ENCODE measurements at places on chromosomes 7 and 10.

DNA sequence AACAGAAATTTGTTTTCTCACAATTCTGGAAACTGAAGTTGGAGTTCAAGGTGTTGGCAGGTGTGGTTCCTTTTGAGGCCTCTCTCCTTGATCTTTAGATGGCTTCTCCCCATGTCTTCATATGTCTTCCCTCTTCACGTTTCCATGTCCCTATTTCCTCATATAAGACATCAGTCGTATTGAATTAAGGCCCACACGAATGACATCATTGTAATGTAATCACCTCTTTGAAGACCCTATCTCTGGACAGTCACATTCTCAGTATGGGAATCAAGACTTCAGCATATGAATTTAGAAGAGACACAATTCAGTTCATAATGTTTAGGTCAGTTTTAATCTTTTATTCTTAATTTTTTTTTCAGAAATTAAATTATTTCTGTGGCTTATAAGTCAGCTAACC, 19.8 kb downstream of the VTI1A start:
- DNase-seq: no peak

- DNase-seq: no peak
Measured at GRCh38 chr10:75127471-75127870, 16.0 kb downstream of the SAMD8 start.

DNA sequence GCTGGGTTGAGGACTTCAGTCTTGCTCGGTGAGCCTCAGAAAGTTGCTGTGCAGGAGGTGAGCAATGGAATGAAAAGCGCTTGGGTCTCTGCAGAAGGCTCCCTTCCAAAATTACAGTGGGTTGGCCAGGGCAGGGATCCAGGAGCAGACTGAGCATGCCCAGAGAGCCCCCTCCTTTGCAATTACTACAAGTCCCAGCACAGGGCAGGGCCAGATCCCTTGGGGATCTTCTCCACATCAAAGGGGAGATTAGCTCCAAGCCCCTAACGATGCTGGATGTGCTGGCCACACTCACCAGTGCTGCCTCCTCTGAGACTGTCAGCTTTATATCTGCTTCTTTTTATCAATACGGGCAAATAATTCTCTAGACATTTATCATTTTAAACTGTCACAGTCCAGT, 337.5 kb downstream of the RPS24 start:
- no peak for DNase-seq

DNA sequence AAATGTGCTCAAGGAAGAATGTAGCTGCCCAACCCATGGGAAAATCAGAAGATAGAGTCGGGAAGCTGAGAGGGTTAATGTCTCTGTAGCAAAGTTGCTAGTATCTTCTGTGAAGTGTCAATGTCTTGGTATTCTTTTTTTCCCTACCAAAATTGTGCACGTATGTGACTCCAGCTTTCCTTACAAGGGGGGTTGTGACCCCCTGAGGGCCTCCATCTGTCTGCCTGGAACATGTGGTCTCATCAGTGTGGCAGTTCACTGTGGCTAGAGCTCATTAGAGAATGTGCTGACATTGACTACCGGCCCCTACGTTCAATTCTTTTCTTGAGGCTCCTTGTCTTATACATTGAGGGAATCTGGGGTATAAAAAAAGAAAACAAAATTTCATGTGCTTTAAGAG, 725.2 kb upstream of the CELF2 start:
- no peak for DNase-seq

- DNase-seq: no peak
Measured at GRCh38 chr10:48496831-48497779, 107.8 kb downstream of the ARHGAP22 start.

DNA sequence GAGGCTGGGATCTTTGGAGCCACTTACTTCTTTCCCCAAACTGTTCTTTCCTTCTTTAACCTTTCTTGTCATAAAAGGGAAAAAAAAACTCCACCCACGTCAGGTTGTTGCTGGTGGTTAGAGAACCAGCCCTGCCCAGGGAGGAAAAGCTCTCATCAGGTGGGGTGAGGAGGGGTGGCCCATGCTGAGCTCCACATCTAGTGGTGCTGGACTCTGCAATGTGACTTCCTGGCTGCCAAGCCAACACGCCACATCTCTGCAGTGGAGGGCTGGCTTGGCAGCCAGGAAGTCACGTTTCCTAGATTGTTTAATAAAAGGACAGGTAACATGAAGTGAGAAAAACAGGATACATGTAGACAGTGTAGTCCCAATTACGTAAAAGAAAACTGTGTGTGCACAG, 37.4 kb downstream of the WIPF3 start:
- no peak for DNase-seq

DNA sequence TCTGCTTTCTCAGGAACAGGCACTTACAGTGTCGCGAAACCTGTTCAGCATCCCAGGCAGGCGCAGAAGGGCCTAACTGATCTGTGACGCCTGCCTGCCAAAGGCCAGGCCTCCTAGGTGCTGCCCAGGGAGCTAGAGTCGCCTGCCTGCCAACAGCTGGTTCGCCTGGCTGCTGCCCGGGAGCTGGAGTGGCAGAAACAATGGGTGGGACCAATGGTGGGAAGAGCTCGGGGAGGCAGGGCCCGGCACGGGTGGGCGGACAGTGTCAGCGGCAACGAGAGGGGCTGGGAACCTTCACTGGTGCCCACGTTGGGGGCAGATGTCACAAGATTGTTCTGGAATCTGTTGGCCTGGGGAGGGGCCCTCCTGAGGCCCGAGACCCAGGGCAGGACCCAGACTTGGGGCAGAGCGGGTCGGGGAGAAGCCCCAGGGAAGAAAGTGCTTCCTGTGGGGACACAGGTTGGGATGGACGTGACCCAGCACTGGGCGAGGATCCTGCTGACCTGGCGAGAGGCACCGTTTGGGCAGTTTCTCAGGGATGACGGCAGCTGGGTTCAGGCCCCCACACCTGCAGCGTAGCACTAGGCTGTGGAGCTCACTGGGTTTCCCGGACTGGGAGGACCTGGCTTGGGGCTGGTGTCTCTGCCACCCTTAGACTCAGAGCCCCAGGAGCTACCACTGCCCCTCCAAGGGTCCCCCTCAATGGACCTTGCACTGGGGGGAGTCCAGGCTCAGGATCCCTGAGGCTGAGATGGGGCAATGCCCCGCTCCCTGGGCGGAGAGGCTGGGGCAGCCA, 181.8 kb downstream of the ELFN1 start:
- no peak for DNase-seq

DNA sequence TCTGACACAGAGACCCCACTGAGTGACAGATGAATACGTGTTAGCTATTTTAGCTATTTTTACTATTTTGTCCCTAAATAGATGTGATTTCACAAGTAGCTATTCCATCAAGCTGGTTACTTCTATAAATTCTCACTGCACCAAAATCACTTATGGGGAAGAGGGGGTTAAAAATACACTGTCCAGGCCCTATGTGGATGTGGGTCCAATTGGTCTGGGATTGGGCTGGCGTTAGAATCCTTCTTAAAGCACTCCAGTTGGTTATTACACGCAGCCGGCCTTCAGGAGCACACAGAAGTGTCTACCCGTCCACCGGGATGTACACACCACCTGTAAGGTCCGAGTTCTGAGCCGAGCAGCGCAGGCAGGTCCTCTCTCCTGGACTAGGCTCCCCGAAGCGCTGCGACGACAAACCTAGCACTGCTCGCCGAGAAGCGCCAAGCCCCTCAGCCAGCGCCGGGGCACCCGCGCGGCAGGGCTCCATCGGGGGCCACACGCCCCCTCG, 222.3 kb upstream of the MKLN1 start:
- no peak for DNase-seq

DNA sequence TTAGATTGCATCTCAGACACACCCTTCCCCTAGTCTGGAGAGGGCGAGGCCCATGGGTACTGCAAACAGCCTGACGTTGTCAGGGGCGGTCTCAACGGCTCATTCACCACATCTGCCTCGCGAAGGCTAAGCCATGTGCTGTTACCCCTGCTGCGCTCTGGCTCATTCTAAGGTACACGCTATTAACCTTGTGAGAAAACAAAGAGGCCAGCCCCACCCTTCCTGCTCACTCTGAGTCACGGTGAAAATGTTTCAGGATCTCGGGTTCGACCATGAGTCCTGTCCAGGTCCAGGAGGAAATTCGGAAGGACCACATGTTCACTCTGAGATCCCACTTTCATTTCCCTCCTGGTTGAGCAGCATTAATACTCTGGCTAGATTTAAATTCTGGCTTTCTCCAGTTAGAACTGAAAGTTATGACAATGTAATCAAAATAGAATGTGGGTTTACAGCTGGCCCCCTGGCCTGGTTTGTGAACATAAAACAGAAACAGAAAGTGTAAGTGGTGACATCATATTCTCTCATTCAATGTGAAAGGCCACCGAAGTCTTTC, 55.2 kb downstream of the EGFR start:
- DNase-seq: no peak

DNA sequence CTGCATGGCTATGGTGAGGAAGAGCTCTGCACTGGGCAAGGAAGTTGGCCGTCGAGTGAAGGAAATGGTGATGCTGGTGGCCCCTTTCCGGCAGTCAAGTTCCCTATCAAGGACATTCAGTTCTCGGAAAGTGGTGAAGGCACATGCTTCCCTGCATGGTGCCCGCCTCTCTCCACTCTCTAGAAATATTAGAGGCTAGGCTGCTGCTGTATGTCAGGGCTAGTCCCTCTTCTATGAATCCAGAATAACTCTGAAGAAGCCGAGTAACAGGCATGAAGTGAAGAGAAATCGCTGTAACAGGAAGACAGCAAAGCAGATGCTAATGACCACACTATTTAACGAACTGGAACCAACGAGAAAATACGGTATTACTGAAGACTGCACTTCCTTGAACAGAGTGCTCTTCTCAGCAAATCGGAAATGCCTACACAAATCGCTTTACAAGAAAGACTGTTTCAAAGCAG, 5.4 kb downstream of the IDI1 start:
- no peak for DNase-seq

DNA sequence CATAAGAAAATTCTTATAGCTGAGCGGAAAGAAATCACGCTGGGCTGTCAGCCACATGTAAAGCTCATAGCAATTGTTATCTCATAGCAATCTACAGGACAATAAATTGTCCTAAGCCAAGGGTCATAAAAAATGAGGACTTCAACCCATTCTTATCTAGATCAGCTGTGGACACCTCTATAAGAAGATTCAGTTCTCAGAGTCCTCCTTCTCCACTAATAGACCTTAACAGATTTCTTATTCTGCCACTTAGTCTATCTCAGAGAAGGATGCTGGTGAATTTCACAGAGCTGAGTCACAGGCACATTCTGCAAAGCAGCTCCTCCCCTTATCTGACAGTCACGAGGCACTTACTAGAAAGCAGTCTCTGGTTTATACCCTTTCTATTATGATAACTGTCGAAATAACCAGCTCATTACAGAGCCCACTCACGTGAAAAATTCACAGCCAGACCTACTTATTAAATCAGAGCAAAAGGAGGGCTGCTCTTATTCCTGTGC, 185.3 kb upstream of the PCLO start:
- DNase-seq: no peak
